ENCODE measurements at places on chromosomes 4 and X.

GRCh38 chrX:118943102-118943501 lies 31.3 kb upstream of the LONRF3 start:
- DNase-seq: no peak

DNA sequence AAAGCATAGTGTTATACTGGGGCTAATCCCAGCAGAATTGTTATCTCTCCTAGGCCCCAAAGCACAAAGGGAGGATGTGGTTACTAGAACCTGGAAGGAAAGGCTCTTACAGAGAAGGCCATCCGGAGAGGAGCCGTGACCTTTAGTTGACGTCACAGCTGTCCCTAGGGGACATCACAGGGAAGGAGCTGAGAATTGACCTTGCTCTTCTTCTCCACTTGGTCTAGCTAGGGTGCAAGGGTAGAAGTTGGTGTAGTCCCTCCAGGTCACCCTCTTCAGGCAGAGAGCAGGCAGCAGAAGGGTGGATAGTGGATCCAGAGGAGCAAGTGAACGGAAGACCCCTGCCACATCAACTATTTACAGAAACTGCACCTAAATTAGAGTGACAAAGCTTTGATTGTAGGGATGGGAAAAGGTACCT lies 22.8 kb upstream of the FGF2 start:
- DNase-seq: no peak

- peak; percentile 95 for DNase-seq
Measured at GRCh38 chr4:78565971-78566372, 14.4 kb downstream of the ANXA3 start.

DNA sequence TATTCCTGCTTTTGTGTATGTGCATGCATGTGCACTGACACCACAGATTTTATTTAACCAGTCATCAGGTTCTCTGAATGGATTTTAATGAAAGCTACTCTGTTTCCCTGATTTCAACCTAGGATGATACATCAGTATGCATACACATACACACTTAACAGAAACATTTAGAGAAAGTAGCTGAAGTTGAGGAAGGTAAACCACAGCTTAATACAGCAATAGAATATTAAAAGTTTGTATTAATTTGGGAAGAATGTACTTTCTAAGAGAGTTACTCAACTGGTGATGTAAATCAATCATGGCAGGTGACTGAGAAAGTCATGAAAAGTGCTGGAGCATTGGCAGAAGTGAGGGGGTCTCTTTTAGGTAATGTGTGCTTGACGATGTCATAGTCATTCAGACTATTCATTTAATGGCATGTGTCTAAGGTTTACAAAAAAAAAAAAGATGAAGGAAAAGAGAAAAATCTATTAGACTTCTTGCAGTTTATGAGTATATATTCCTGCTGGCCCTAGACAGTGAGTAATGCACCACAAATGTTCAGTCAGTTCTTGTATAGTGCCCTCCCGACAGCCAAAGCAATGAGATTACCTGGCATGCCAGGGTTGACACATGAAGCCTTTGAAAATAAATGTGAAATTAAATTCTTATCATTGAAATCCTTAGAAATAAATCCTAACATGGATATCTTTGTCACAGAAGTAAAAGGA lies 187.6 kb downstream of the RAPGEF2 start:
- no peak for DNase-seq

All from SW480 (cell line).